ENCODE measurements at places on chromosomes 5 and 9.

- DNase-seq = no peak
Measured at GRCh38 chr9:11414241-11414640, 801.4 kb upstream of the PTPRD start.

- peak; percentile 18 for DNase-seq
Measured at GRCh38 chr9:92328225-92328624, 2.5 kb downstream of the CENPP start.

DNA sequence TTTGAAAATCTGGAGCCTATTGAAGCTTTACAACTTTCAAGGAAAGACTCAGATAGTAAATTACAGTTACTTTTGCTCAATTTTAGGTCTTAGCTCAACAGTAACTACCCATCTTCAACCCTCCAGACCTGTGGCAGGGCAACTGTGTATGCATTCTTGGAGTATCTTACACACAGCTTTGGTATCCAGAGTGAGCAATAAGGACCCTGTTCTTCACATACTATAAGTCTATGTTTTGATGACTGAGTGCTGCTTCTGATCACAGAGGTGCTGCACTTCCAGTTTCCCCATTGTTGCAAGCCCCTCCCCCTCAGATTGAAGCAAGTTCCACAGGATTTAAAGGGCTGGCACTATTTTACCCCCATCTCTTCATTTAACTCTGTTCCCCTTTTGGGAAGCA lies 737.4 kb upstream of the GRAMD2B start:
- no peak for DNase-seq

DNA sequence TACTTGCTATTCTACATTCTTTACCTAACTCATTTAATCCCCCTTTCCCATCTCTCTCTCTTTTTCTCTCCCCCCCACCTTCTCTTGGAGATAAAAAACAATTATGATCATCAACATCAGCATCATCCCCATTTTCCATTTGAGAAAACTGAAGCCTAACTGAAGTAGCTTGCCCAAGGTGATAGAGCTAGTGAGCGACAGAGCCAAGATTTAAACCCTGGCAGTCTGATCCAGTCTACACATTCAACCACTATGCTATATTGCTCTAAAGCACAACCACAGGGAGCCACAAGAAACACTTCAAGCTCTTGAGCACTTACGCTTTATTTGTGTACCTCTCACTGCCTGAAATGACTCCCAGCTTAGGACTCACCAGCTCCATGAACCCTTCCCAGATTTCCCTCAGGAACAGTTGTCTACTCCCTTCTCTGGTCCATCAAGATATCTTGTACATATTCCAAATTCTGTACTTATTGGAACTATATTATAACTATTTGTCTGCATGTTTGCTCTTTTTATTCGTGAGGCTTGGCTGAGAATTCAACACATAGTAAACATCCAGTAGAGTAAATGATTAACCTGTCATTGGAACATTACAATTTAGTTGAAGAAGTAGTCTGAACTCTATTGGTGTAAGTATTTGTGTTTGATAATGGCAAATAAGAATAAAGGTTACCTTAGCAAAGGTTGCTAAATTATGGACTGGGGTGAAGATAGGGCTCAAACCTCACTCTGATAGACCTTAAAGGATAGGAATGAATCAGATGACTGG lies 164.8 kb downstream of the EFNA5 start:
- DNase-seq = no peak

GRCh38 chr9:94881940-94882339 lies 155.4 kb downstream of the AOPEP start:
- no peak for DNase-seq

GRCh38 chr9:114445616-114446015 lies 57.8 kb upstream of the AKNA start:
- no peak for DNase-seq

DNA sequence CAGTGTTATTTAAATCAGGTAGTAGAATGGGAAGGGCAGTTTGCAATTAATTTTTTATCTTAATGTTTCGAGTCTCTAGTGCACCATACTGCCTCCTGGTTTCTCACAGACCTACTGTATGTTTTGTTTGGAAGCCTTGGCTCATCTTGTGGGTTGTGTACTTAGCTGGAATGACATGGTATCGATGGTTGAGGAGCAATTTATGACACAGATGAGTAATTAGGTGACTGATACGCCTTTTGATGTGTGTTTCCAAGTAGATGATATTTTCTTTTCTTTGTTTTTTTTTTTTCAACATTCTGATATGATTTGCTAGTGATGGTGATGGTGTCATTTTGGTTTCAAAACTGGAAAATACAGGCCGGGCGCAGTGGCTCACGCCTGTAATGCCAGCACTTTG lies 16.1 kb downstream of the BASP1 start:
- DNase-seq = no peak
